NCI-H2081 (cell line): ENCODE measurements at places on chromosomes 7 and 10.

DNA sequence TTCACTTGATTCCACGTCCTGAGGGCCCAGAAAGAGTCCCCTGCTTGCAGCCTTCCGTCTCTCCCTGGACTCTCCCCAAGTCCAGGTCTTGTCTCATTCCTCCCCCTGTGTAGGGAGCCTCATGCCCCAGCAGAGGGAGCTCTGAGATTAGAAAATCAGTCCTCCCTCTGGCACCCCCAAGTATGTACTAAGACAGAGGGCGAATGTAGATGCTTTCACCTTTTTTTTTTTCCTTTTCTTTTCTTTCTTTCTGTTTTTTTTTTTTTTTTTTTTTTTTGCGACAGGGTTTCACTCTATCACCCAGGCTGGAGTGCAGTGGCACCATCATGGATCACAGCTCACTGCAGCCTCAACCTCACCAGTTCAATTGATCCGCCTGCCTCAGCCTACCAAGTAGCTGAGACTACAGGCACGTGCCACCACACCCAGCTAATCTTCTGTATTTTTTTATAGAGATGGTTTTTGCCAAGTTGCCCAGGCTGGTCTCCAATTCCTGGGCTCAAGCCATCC is 10.3 kb downstream of the SFXN3 start:
- DNase-seq = peak; percentile 67

GRCh38 chr7:116139807-116140206 is 70.5 kb upstream of the TES start:
- DNase-seq = no peak

DNA sequence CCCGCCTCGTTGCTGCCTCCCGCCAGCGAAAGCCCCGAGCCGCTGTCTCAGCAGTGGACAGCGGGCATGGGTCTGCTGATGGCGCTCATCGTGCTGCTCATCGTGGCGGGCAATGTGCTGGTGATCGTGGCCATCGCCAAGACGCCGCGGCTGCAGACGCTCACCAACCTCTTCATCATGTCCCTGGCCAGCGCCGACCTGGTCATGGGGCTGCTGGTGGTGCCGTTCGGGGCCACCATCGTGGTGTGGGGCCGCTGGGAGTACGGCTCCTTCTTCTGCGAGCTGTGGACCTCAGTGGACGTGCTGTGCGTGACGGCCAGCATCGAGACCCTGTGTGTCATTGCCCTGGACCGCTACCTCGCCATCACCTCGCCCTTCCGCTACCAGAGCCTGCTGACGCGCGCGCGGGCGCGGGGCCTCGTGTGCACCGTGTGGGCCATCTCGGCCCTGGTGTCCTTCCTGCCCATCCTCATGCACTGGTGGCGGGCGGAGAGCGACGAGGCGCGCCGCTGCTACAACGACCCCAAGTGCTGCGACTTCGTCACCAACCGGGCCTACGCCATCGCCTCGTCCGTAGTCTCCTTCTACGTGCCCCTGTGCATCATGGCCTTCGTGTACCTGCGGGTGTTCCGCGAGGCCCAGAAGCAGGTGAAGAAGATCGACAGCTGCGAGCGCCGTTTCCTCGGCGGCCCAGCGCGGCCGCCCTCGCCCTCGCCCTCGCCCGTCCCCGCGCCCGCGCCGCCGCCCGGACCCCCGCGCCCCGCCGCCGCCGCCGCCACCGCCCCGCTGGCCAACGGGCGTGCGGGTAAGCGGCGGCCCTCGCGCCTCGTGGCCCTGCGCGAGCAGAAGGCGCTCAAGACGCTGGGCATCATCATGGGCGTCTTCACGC is 825 bp downstream of the ADRB1 start:
- no peak for DNase-seq

- no peak for DNase-seq
These were observed 115.4 kb downstream of the TMEM26 start for GRCh38 chr10:61337741-61338140.
